Mesenteric fat pad (tissue), 1 donor: ENCODE measurements at places on chromosomes 1 and 21. TPM values are rescaled to one million over a fixed set of nuclear protein-coding genes. Genes with fewer than 3 reads are reported as not detected.

Gene PYHIN1
- 1.4 TPM for total RNA-seq

Gene RNASEL
- 7.3 TPM for total RNA-seq

Gene CACYBP
- total RNA-seq: 83.7 TPM

Gene PTGFR
- 0.84 TPM for total RNA-seq

Gene RGS13
- total RNA-seq: 1.0 TPM

Gene CELA2B
- total RNA-seq: not detected

Gene BEND5
- 1.5 TPM for total RNA-seq

Gene TNN
- 0.61 TPM for total RNA-seq

Gene SPTA1
- 0.55 TPM for total RNA-seq

Gene FAM110D
- 6.3 TPM for total RNA-seq

Gene ELAPOR1
- total RNA-seq: 0.26 TPM

Gene ATP5IF1
- total RNA-seq: 50.7 TPM

Gene GJB3
- not detected for total RNA-seq

Gene PBXIP1
- 43.5 TPM for total RNA-seq

DNA sequence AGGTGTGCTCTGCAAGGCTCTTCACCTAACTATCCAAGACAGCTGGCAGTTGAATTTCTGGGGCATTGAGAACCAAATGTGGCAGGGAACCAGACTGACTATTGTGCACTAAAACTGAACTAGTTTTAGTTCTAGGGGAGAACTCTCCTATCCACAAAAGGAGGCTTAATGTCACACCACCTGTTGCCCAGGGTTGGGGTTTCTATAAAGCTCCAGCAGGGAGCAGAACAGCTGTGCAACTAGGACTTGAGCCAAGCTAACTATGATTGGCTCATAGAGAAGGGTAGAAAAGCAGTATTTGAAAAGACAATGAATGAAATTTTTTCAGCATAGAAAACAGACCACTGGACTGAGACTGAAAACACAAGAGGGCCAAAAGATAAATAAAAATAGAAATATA, 53.3 kb upstream of the FGGY start:
- DNase-seq: no peak

- DNase-seq: peak; percentile 1
Observed at GRCh38 chr21:36010801-36011200, 49.5 kb downstream of the SETD4 start.

GRCh38 chr21:29343519-29343918, 44.8 kb downstream of the BACH1 start:
- DNase-seq: no peak

- no peak for DNase-seq
Observed at GRCh38 chr1:4797016-4797410, 142.6 kb downstream of the AJAP1 start.

GRCh38 chr1:7401814-7402547, 369.1 kb upstream of the VAMP3 start:
- peak; percentile 14 for DNase-seq

- no peak for DNase-seq
Observed at GRCh38 chr21:37378700-37379139, 12.1 kb downstream of the DYRK1A start.

GRCh38 chr21:45384656-45385548, 20.1 kb upstream of the COL18A1 start:
- DNase-seq: peak; percentile 72

DNA sequence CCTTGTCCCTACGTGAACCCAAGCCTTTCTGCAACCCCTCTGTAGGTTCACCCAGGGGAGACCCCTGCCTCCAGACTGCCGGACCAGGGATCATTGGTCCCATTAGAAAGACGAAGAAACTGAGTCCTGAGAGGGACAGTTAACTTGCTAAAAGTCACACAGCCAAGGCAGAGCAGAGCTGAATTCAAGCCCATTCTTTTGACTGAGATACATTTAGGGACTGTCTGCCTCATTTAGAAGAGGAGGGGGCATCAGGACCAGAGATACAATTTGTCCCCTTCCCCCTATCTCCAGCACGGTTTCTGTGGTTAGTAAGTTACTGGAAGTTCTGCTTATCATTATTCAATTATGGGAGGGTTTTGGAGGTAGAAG, 19.1 kb downstream of the KCNQ4 start:
- DNase-seq: no peak

GRCh38 chr1:198664068-198664788, 25.4 kb downstream of the PTPRC start:
- no peak for DNase-seq

- no peak for DNase-seq
Observed at GRCh38 chr21:36909901-36910561, 56.4 kb downstream of the HLCS start.

DNA sequence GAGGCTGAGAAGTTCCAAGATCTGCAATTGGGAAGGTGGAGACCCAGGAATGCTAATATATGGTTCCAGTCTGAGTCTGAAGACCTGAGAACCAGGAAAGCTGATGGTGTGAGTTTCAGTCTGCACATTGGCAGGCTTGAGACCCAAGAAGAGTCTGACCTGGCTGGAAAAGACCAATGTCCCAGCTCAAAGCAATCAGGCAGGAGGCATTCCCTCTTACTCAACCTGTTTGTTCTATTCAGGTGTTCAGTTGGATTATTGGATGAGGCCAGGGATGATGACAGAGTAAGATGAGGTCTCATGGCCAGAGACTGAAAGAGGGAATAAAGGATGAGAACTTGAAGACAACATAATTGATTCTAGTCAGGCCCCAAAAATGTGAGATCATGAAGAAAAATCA, 50.1 kb downstream of the SPATA46 start:
- no peak for DNase-seq

DNA sequence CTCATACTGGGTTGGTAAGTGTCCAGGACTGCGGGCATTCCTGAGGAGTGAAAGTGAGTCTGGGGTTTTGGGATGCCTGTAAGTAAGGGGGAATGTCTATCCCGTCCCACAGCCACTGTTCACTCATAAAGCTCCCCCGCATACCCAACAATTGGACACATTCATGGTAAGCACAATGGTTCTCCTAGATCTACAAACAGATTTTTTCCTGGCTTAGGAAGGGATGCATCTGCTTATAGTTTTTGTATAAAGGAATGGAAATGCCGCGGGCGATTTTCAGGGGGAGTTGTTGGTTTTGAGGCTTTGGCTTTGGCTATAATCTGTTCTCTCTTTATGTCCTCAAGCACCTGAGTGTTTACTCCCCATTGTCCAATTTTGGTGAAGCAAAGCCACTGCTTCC, 7.1 kb downstream of the ERVH48-1 start:
- no peak for DNase-seq

- DNase-seq: no peak
Observed at GRCh38 chr1:14970799-14971141, 182.8 kb upstream of the TMEM51 start.

GRCh38 chr1:1013922-1014648, 788 bp downstream of the ISG15 start:
- DNase-seq: no peak

DNA sequence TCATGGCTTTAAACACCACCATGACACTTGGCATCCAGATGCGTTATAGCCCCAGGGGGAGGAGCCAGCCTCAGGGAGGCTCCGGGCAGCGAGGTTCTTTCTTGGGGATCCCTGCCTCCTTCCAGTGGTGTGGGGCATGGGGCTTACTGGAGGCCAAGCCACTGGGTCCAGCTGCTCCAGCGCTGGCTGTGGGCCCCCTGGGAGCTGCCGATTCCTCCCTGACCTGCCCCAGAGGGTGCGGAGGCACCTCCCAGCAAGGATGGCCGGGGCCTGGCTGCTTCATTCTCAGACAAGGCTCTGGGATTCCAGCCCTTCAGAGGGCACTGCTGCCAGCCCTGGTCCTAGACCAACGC, 159.3 kb downstream of the PEX14 start:
- no peak for DNase-seq

- no peak for DNase-seq
Observed at GRCh38 chr1:52341655-52342260, 24.2 kb downstream of the CC2D1B start.

- DNase-seq: no peak
Observed at GRCh38 chr1:168892931-168893330, 163.9 kb upstream of the DPT start.

- no peak for DNase-seq
Observed at GRCh38 chr1:214707306-214708087, 104.5 kb downstream of the CENPF start.

DNA sequence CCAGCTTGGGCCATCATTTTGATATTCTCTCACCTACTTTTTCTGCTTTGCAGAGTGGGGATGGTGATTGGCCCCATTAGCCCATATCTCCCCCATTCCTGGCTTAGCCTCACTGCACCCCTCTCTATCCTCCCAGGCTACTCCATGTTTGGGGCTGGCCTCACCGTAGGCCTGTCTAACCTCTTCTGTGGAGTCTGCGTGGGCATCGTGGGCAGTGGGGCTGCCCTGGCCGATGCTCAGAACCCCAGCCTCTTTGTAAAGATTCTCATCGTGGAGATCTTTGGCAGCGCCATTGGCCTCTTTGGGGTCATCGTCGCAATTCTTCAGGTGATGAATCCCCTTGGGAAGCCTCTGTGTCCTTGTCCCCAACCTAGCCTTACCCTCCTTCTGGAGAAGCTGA, 2.1 kb upstream of the B4GALT2 start:
- no peak for DNase-seq

GRCh38 chr1:19325958-19326747, 14.0 kb downstream of the SLC66A1 start:
- DNase-seq: no peak

DNA sequence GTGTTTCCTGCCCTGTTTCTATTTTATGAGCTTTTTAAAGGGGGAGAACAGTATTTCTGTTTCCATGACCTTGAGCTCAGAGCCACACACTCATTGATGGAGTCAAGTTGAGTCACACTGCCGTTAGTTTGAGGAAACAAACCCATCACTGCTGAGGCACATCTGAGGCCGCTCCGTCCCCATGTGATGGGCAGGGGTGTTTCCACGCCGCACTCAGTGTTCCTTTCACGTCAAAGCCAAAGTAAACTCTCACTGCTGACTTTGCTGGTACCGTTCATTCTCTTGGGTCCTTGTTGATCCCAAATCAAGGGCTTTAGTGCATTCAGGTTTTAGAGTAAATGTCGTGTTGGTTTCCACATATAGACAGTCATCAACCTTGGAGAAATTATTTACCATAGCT, 48.8 kb downstream of the PKNOX1 start:
- no peak for DNase-seq

- no peak for DNase-seq
Observed at GRCh38 chr1:209878964-209879363, 51.2 kb downstream of the UTP25 start.

DNA sequence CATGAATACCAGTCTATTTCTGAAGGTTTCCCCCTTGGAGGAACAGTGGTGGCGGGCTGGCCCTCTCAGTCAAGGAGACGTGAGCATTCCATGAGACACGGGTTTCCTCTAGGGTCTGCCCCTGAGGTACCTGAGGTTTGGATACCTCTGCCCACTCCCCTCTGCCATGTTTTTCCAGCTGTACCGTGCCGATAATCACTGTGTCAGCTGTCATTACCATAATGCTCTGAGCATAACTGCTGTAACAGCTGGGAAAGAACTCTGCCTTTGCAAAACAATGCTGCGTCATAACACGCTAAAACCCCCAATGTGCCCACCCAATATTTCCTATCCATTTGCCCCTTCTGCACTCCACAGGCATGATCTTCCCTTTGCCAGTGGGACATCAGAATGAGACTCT, 425.1 kb downstream of the KIF26B start:
- DNase-seq: no peak

GRCh38 chr1:65153635-65154034, 5.6 kb downstream of the AK4 start:
- DNase-seq: no peak

DNA sequence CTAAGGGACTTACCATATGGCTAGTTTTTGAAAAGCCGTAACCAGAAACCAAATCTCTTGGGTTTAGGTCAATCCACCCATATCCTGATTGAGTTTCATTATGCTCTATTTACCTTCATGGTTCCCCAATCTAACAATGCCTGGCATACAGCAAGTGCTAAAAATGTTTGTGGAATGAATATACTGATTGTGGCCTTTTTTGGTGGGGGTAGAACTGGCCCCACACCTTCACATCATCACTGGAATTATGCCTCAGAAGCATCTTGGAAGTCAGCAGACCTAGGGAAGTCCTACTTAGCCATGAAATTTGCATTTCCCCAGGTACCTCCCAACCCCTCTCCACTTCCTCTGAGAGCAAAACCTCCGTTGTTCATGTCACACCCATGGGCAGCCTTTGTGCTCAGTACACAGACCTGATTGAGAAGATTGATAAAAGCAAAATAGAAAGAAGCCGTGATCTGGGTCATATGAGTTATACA, 17.8 kb upstream of the SLAMF1 start:
- no peak for DNase-seq
